ENCODE measurements at places on chromosomes 7 and 10.

GRCh38 chr7:102432442-102433218 is 745 bp upstream of the ORAI2 start:
- DNase-seq = peak; percentile 29

DNA sequence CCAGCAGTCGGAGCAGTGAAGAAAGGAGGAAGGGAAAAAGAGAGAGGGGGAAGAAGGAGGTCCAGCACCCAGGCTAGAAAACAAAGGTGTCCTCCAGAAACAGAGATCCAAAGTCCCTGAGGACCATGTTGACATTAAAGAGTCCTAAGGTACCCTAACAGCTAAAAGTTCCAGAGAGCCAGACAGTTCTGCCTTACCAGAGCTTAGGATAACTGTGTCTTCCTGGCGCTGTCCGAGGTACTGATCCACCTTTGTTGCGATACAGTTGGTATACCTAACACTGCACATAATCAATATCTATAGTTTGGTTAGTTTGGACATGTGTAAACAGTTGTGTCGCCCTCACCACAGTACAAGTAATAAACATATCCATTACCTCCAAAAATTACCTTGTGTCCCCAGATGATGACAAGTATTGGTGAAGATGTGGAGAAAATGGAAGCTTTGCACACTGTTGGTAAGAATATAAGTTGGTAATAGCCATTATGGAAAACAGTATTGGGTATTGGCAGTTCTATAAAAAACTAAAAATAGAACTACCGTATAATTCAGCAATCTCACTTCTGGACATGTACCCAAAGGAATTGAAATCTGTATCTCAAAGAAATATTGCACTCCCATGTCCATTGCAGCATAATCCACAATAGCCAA is 59.8 kb downstream of the GRID1 start:
- no peak for DNase-seq

- peak; percentile 40 for DNase-seq
Observed at GRCh38 chr10:70493660-70494234, 15.2 kb downstream of the PALD1 start.

GRCh38 chr7:44712012-44712411 is 36.6 kb upstream of the ZMIZ2 start:
- no peak for DNase-seq

DNA sequence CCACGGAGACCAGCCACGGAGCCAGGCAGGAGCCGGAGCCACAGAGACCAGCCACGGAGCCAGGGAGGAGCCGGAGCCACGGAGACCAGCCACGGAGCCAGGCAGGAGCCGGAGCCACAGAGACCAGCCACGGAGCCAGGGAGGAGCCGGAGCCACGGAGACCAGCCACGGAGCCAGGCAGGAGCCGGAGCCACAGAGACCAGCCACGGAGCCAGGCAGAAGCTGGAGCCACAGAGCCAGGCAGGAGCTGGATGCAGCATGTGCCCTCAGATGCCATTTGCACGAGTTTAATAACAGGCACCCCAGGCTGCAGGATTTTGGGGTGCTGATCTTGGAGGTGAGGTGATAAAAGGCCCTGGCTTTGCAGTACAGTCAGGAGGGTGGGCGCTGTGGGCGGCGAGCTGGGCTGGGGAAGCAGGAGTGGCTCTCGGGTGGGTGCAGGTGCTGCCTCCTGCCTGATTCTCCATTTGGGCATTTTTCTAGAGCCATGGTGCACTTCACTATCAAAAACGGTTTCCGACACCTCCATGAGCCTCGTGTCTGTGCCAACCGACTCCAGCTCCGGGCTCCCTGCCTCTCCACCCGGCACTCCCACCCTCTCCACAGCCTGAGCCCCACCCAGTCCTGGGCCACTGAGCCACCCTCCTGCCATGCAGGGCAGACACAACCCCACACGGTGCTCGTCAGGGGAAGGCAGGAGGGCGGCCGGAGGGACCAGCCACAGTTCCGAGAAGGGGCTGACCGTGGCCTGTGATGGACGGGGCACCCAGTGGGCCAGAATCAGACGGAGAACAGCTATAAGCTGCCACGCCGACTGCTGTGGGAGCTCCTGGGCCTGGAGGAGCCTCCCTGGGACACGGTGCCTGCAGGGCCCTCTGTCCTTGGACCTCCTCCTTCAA is 40.8 kb upstream of the NKX6-2 start:
- DNase-seq = no peak

GRCh38 chr7:32774541-32774951 is 117.0 kb downstream of the KBTBD2 start:
- DNase-seq = no peak

DNA sequence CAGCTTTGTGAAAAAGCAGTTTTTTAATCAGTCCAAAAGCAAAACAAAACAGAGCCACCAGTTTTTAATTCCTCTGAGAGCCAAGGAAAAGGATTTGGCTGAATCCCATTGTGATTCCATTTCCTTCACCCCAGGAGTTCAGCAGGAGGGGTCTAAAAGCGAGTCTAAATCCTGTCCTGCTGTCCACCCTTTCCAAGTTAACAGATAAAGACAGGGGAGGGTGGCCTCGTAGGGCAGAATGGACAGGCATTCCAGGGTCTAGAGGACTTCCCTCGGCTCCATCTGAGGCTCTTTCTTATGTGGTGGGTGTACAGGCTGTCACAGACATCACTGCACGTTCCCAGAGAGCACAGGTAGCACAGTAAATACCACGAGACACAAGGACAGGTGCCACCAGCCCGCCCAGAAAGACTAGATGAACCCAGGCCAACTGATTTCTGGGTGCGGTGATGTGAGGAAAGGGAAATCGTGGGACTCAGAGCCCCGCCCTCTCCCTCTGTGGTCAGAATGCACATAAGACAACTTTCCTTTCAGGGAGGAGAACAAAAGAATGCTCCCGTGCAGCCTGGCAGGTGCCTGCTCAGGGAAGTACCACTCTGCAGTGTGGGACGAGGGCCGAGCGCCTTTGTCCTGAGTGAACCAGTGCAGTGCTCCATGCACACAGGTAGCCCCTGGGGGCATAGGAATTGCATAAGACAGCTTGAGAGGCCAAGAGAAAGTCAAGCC is 119.7 kb downstream of the ABLIM1 start:
- DNase-seq = no peak

DNA sequence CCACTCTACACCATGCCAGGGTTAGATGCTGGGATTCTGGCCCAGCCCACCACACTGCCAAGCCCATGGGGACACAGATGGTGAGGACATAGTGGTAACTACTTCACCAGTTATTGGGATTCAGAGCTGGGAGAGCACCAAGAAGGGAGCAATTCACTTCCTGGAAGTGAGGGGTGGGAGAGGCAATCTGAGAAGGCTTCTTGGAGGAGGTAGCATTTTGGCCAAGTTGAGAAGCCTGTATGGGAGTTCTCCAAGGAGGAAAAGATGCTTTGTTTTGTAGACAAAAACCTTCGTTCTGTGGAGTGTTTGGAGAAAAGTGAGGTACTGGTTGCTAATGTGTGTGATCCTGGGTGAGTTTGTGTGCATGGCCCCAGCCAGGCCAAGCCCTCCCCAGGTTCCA is 3.8 kb upstream of the PRKRIP1 start:
- DNase-seq = no peak

GRCh38 chr10:26755443-26755903 is 58.0 kb downstream of the PDSS1 start:
- no peak for DNase-seq

DNA sequence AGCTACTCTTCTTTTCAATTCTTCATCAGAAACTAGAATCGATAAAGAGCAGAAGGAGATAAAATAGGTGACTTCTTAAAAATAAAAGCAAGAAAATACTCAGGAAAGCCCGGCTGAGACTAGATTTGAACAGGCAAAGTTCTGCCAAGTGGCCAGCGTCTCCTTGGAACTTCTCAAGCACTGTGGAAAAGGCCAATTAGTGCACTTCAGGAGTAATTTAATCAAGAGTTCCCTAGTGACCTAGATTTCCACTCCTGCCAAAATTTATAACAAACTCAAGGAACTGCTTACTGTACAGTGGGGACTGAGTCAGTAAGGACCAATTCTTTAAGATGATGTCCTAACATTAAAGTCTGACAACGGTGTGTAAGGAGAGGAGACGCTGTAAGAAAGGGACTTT is 57.3 kb downstream of the CHCHD3 start:
- DNase-seq = no peak

- no peak for DNase-seq
Observed at GRCh38 chr10:122513053-122513452, 47.5 kb upstream of the DMBT1 start.

DNA sequence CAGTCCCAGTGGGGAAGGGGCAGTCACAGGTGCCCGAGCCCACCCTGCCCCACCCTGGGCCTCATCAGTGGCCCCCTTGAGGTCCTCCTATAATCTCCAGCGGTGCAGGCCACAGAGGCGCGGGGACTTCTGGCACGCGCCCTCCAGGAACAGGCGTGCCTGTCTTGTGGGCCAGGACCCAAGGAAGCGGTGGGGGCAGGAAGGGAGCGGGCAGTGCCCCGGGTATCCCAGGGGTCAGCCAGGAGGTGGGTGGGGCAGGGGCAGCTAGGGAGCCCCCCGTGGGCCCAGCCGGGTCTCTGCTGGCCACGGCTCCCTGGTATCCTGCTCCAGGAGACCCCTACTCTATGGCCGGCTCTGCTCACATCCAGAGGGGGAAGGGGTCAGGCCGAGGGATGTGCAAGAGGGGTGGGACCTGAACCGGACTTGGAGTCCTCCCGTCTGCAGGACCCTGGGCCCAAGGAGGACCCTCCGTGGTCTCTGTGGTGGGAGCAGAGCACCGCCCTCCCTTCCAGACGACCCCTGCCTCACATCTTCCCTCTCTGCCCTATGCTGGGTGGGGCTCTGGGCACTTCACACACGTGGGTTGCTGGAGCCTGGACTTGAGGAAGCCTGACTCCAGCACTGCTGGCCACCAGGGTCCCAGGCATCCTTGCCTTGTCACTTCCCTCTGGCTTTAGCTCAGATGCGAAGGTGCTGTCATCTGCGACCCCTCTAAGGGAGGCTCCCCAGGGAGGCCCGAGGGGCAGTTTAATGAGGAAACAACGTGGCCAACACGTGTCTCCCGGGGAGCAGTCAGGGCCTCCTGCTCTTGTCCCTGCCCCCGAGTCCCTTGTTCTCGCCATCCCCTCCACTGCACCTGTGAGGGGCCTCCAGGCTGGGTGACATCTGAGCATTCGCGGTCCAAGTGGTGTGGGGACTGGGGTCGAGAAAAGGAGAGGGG is 18.3 kb upstream of the GRIFIN start:
- no peak for DNase-seq

Measured in NCI-H526 treated with DMSO at 0.1 percent for 48 hours (cell line).